ENCODE measurements at places on chromosomes 13 and 19.

DNA sequence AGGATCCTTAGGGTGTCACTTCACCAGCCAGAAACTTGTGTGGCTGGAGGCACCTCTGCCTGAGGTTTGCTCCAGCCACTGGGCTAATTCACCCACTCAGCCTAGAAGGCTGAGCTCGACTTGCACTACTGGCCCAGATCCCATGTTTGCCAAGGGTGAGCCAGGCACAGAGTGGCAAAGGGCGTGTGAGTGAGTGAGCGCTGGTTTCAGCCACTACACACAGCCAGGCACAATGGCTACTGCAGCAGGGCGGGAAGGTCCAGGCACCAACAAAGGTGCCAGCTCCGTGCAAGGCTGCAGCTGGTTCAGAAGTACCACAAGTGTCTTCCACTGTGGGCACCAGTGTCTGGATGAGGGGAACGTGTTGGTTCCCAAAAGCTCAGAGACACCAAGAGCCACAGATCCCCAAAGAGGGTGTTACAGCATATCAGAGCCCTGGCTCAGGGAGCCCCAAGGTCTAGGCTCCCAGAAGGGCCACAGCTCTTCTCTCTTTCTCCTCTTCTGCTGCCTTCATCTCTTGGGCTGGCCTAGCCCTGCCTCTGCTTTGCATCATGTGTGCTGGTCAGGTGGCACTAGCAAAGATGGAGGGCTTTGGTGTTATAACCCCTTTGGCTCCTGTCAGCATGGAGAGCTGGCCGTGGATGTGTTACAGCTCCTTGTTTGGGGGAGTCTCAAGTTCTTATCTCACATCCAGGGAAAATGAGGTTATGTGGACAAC lies 736.3 kb upstream of the KLHL1 start:
- no peak for DNase-seq

DNA sequence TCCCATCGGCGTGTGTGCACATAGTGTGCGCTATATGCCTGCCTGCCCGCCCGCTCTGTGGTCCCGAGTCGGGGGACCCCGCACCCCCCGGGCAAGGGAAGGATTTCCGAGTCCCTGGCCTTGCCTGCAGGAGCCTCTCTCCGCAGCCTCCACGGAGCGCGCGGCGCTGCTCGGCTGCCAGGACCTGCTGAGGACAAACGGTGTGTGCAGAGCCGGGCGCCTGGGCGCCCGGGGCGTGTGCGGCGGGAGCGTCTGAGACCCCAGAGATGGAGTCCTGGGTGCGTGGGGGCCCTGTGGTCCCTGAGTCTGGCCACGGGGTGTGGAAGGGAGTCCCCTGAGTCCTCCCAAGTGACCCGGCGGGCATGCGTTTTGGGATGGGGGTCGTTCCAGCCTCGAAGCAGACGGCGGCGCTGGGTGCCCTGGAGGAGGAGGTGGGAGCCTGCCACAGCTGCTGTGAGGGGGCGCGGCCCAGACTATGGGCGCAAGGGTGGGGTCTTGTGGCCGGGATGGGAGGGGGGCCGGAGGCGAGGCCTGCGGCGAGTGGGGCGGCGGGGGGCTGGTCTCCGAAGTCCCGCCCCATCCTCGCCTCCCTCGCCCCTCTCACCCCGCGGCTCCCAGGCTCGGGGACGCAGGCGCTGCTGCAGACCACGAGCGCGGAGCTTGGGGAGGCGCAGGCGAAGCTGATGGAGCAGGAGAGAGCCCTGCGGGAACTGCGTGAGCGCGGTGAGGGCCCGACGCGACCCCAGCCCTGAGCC lies 25.3 kb downstream of the CLEC4M start:
- DNase-seq: no peak

DNA sequence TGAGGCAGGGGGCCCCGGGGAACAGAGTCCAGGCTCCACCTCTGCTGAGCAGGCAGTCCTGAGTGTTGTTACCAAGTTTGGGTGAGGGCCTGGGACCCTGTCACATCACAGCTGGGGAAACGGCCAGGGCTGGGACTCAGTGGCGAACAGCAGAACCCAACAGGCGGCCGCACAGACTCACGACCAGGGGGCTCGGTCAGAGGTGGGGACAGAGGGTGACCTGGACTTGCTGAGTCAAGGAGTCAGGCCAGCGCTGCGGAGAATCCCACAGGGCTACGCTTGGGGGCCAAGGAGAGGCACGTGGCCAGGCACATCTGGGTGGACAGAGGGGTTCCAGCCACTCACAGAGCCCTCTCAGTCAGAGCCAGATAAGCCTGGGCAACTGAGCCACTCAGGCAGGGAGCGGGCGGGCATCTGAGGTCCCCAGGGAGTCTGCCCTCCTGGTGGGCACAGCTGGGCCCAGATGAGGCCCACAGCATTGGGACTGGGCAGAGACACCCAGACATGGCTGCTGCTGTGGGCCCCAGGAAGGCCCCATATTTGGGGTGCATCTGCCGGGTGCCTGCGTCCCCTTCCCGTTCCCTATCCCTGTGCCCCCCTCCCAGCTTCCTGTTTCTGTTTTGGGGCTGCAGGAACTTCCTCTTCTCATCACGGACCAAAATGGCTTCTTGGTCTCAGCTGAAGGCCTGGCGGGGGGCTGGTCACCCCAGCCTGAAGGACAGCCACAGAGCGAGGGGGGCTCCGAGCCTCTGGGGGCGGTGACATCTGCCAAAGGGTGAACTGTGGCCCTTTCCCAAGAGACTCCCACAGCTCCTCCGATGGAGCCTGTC lies 34.0 kb downstream of the CEBPA start:
- DNase-seq: no peak

GRCh38 chr13:111663953-111664421 lies 343.5 kb downstream of the TEX29 start:
- DNase-seq: no peak
